Activated CD4-positive, alpha-beta T cell treated with anti-CD3 and anti-CD28 coated beads, Interleukin-2, amount 50 U/mL, for 48 hours (primary cell): ENCODE measurements at places on chromosomes 16 and 17.
A peak's percentile ranks its signal among the peaks of the same experiment; 100 is the strongest.

GRCh38 chr16:49467540-49468372 lies 94.2 kb downstream of the C16orf78 start:
- no peak for DNase-seq

DNA sequence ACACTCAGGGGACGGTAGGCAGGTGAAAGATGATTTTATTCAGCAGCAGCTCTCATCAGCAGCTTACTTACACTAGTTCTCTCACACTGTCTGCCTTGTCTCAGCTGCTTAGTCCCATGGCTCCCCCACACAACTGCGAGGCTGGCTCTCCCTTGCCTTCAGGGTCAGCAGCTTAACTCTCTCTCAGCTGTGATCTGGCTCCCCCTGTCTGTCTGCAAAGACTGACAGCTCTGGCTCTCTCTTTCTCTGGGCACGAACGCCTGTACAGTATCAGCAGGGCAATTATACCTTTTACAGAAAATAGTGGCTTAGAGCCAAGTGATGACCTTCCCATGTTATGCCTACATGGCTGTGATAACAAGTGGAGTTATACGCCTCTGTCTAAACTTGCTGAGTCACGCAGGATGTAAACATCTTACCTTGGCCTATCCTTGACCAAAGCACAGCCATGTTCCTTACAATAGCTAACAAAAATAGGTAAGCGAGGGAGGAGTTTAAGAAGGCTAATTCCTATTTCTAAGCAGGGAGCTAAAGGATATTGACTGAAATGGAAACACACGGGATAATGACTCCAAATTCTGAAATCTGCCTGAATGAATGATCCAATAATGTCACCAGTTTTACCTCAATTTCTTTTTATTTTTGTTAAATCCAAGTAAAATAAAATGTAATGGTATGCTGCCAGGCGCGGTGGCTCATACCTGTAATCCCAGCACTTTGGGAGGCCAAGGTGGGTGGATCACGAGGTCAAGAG lies 1.1 kb upstream of the NDUFAB1 start:
- peak; percentile 7 for DNase-seq

DNA sequence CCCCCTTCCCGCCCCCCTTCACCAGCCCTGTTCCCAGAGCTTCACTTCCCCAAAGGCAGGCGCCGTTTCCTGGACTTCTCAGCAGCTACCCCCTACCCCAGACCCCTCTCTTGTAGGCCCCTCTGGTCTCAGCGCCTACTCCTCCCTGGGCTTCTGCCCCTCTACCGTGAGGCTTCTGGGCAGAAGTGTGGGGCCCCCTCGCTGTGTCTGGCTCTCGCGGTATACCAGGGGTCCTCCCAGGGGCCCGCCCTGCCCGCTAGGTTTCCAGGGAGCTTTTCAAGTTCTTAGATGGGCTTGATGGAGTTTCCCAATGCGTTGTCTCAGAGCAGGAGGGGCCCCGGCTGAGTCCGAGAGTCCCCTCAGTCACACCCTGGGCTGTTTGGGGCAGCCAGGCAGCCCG lies 247.1 kb downstream of the SEC14L1 start:
- no peak for DNase-seq

- DNase-seq: no peak
Measured at GRCh38 chr17:16971458-16972338, at the start of gene TNFRSF13B. TSS of gene TNFRSF13B (minus strand) at chr17:16972118. CDS start at chr17:16972075, 43 bp downstream.

DNA sequence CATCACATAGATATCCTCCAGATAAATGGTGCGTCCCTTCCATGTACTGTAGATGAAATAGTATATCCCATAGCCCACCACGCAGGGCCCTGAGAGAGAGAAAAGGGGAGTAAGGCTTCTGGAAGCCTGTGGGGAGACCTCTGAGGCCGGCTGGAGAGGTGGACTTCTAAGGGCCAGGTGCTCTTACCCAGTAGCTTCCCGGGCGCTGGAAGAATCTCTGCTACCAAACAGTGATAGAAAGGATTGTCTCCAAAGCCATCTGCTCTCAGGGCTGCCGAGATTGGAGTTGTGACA lies 718 bp downstream of the SAT2 start:
- no peak for DNase-seq

- DNase-seq: peak; percentile 8
Measured at GRCh38 chr16:6684076-6684673, 648.5 kb upstream of the RBFOX1 start.

GRCh38 chr17:55513885-55514590 lies 2.8 kb upstream of the SMIM36 start:
- peak; percentile 81 for DNase-seq
